Stimulated activated CD4-positive, alpha-beta T cell treated with anti-CD3 and anti-CD28 coated beads, Interleukin-2, amount 100 ng/mL, for 48 hours (primary cell): ENCODE measurements at places on chromosomes 4 and X.

DNA sequence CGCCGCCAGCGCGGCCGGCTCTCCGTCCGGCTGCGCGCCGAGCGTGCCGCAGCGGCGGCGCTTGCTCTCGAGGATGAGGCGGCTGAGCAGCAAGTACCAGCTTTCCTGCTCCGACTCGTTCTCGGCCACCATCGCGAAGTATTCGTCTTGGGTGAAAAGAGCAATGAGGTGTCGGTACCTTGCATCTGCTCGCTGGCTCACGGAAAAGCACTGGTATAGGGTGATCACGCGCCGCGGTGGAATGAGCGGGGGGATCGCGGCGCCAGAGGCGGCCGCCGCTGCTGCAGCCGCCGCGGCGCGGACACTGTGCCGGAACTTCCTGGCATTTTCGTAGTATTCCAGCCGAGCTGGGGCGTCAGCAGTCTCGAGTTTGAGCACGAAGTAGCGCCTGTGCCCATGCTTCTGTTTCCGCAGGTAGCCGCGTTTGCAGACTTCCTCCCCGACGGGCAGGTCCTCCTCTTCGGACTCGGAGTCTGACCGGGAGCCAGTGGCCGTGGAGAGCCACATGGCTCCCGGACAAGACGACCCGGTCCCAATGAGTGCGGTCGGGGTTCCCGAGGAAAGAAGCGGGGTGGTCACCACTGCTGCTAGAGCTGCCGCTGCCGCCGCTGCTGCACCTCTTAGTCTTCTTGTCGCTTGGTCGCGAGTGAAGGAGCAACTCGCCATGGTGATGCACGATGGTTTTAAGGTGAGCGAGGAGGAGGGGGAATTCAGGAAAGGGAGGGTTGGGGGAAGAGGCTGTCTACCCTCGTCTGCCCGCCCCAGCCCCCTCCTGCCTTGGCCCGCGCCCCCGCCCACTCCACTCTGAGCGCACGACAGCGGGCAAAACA, 469 bp downstream of the IRS4 start:
- DNase-seq, result no peak

DNA sequence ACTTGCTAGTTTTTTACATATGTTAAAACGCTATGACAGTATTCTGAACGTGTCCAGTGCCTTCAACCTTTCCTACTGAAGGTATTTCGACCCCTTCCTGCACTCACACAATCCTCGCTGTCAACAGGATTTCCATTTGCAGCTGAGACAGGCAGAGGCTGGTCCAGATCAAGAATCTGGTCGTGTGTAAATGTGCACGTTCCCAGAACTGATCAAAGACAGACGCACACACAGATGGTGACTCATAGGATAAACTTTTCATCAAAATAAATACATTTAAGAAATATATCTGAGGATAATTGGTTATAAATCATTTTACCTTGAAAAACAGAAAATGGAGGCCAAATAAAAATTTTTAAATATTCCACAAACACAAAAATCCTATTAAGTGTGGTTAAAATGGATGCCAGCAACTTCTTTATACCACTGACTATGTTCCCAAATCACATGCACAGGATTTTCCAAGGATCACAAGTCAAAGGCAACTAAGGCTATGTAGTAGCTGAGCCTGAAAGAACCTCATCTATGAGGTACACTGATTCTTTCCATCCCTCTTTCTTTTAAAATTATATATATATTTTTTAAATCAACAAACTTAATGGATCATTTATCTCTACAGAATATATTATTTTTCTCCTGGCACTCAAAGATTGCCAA, 85.9 kb downstream of the RNF150 start:
- DNase-seq, result no peak

GRCh38 chrX:130846746-130847145, 56.3 kb downstream of the ENOX2 start:
- DNase-seq, result no peak

DNA sequence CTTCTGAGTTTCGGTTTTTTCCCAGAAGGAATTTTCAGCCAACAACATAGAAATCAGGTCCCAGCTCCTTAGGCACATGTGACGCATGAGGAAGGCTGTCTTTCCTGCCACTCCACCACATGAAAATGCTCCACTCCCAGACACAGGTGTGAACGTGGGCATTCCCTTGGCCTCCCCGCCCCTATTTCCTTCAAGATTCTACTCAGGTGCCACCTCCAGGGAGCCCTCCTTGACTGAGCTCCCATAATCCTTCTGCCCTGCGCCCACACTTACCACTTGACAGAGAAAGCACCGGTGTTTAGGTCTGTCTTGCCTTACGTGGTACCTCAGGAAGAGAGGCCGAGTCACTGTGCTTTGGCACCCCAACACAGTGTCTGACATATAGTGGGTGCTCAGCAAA, 44.4 kb upstream of the CENPU start:
- DNase-seq, result no peak

GRCh38 chrX:31820430-31821210, 748.8 kb upstream of the FTHL17 start:
- no peak for DNase-seq
